ENCODE measurements at places on chromosomes 4 and X.

- no peak for DNase-seq
Measured at GRCh38 chr4:96131186-96131585, 291.3 kb downstream of the PDHA2 start.

DNA sequence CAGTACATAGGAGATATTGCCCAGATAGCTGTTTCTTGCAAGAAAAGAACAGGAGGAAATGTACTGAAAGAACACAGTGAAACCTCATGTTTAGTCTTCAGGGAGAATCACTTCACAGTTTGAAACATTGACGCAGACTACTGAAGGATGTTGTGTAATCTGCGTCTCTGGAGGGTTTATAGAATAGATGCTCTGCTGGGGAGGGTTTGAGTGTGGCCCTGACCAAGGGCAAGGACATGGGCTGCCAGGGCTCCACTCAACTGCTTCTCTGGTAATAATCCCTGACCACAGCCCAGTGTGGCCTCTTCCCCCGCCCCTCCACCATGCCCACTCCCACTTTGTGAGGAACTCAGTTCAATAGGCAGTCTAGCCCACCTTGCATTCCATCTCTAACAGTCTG lies 15.8 kb upstream of the ACE2 start:
- no peak for DNase-seq

DNA sequence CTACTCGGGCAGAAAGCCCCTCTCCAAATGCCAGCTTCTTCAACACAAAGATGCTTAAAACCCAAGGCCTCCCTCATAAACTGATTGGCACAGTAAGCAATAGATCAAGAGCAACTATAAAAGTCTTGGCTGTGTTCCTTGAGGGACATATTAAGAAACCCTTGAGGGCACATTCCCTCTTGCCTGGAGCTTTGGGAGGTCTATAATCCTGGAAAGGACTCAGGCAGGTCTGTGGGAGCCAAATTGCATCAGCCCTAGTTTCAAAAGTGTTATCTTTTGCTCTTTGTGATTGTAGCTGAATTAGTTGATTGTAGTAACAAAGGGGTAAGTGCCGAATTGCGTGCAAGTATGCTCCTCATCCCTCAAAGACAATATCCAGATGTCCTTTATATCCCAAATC lies 18.6 kb upstream of the SETD7 start:
- DNase-seq, result no peak

DNA sequence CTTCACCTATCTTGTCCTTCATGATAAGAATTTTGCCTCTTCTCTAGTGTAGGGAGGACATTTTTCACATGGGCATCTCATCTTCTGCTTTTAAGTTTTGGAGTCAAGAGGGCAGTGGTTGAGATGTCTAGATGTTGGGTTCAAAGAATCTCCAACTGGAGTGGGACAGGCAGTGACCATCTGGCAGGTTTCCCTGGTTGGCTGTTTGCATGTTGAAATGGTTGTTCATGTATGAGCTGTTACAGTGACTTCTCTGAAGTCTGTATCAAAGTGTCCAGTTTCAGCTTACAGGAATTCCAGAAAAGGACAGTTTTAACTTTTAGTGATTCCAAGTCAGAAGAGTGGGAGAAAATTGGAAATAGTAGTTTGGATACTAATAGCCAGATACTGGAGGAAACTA lies 192.7 kb downstream of the EVC2 start:
- DNase-seq, result no peak

DNA sequence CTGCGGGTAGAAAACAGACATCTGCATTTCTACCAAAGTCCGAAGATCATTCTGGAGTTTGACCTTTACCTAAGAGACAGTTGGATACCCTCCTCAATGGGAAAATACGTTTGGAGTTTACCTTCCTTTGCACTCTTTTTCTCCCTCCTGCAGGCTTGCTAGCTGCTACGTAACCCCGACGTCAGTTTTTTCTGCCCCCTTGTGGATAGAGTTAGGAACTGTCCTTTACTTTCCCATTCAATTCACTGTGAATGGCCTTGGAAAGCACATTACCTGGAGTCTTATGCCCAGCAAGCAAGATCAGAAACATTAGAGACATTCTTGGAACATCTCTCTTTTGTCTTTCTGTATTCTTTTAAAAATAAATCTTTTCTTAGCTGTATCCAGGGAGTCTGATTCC lies 250.7 kb downstream of the NAP1L3 start:
- DNase-seq, result no peak

DNA sequence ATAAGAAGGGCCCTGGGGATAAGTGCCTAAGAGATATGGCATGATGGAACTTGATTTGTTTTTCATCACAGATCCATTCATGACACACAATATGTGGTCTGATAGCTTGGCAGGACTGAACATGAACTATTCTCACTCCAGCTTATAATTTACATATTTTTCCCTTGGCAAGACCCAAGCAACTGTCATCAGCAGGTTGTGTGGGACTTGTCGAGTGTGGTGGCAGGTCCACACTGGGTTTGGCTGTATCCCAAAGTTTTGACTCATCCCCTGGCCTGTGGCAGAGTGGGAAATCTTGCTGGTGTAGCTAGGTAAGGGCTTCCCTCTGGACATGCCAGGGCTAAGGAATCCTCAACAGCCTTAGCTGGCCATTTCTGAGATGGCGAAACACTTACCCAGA lies 81.0 kb upstream of the STIM2 start:
- no peak for DNase-seq

DNA sequence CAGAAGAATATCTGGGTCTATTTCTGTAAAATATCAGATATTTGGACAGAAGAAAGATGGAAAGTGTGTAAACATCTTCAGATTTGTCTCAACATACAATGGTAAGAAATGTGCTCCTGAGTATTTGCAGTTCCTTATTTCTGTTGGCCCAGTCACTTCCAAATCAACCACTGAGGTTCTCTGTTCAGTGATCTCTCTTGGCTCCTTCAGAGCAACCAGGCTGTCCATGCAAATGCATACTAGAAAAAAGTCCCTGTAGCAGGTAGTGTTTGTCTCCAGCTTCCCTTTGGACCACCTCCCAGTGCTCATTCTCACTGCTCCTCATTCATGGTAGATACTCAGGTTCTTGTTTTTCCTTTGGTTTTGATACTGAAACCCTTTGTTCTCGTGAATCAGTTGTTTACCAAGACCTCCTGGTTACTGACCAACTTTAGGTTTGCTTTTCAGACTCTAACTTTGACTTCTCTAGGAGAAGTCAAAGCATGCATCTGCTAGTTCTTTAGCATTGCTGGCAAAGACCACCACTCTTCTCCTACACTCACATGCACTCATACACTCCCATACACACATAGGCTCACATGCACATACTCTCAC lies 28.8 kb downstream of the ASIC5 start:
- DNase-seq, result no peak

DNA sequence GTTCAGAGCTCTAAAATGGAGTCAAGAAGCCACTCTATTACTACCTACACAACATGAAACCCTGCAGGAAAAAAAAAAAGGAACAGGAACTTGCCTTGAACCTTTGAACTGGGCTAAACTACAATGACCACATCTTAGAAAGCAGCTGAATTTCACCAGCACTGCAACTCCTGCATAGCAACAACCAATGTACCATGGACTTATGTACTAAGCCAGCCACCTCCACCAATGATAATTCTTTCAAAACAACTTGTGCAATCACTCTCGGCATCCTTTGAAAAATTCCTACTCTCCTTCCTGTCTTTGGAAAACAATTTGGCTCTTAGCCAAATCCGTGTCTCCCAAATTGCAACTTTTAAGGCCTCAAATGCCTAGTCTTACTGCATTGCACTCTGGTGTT lies 26.8 kb upstream of the FMR1 start:
- no peak for DNase-seq

- peak; percentile 5 for DNase-seq
Measured at GRCh38 chr4:169791527-169792156, 33.9 kb upstream of the HPF1 start.

DNA sequence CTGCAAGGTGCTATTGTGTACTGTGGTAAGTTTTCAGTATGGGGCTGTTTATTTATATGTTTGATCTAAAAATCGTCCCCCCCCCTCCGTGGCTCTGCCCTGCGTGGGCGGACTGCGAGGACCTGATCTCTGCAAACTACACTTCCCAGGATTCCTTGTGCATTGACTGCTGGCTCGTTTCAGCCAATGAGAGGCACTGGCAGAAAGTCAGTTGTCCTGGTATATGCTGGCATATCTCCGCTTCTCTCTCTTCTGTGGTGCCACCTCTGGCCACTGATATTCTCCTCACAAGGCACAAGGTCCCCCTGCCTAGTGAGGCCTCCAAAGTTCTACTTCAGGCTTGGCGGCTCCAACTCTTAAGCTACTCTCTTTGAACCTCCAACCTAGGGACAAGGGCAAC lies 168.8 kb upstream of the ZFP42 start:
- no peak for DNase-seq

DNA sequence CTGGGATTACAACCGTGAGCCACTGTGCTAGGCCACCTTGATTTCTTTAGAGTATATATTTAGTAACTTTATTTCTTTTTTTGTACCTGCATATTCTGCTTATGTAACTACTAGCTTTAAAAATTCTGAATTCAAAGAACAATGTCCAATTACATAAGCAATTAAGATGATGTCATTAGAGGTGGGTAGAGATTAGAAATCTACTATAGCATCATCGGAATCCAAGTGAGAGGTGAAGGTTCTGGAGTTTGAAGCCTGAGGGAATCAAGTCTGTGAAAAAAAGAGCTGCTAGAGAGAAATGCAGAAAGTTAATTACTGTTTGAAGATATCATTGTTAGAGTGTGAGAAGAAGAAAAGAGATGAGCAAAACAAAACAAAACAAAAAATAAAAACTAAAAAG lies 79.0 kb upstream of the ENPEP start:
- no peak for DNase-seq

GRCh38 chrX:78540171-78540570 lies 119.0 kb downstream of the RTL3 start:
- no peak for DNase-seq

- no peak for DNase-seq
Measured at GRCh38 chr4:1571165-1572009, 112.7 kb downstream of the FAM53A start.

- no peak for DNase-seq
Measured at GRCh38 chr4:86442881-86443280, 83.0 kb upstream of the MAPK10 start.

GRCh38 chrX:46256875-46257274 lies 288.3 kb downstream of the ZNF674 start:
- no peak for DNase-seq

- DNase-seq, result no peak
Measured at GRCh38 chrX:40448793-40449192, 132.0 kb upstream of the ATP6AP2 start.

DNA sequence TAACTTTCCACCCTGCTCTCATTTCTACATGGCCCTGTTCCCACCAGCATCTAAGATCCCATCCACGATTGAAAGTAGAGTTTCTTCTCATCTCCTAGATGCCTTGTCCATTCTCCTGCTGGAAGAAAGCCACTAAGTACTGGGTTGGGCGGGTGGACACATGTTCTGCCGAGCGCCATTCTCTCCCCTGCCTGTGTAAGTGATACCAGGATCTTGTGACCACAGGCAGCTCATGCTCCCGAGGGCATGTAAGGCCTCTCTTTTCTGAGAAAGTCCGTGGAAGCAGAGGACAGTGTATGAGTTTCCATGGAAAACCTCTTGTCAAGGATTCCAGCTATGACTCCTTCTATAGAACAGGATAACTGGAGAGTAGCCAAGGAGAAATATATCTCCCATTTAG lies 3.3 kb upstream of the SLC25A4 start:
- no peak for DNase-seq

DNA sequence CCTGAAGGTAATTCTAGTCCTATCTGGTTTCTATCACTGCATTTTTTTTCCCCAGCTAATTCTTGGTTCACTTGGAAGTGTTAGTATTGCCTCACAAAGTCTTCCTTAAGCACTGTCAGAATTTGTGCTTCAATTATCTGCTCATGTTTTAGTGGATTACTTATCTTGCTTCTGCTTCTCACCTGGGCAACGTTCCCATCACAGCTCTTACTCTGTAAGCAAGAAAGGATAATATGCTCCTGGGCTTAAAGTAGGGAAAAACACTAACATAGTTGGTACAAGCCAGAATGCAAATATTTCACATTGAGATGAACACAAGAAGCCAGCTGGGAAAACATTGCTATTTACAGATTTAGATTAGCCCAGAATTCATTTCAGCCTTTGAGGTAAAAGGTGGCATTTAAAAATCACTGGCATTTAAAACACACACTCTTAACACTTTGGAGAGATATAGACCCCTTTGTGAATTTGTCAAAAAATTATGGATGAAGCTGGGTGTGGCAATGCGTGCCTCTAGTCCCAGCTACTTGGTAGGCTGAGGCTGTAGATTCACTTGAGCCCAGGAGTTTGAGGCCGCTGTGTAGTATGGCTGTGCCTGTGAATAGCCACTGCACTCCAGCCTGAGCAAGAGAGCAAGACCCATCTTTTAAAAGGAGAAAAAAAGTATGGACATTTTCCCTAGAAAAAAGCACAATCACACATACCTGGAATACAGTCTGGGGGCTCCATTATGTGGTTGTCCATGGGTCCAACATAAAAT lies 6.6 kb upstream of the PTPN13 start:
- no peak for DNase-seq

- DNase-seq, result no peak
Measured at GRCh38 chrX:139784807-139785206, 76.8 kb upstream of the MCF2 start.

DNA sequence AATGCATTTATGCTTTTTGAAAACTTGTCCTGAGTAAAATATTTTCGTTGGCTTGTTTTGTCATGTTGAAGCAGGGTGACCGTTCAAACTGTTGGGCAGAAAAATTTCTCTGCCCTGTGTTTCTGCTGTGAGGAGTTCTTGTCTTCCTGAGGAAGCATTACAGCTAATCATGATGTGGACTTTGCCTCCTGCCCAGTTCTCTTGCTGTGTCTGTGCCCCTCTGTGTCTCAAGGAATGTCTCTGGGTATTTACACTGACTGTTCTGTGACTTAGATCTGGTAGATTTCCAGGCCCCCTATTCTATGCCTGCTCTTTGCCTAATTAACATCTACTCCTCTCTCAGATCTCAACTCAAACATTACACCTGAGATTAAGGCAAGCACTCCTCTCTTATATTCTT lies 30.4 kb upstream of the RPL34 start:
- DNase-seq, result no peak

GRCh38 chrX:104165894-104166734 lies at the start of gene FAM199X:
Gene FAM199X, plus strand, starts transcription at chrX:104166453. Its CDS starts 333 bp downstream, at chrX:104166786.
- peak; percentile 77 for DNase-seq

GRCh38 chrX:14939644-14940043 lies 66.4 kb downstream of the MOSPD2 start:
- no peak for DNase-seq

GRCh38 chr4:176795441-176795840 lies 2.7 kb upstream of the VEGFC start:
- DNase-seq, result no peak

GRCh38 chrX:49260221-49260985 lies 4.1 kb downstream of the FOXP3 start:
- DNase-seq, result no peak

- no peak for DNase-seq
Measured at GRCh38 chr4:99917575-99917974, 23.3 kb upstream of the LAMTOR3 start.

Measured in stimulated activated CD4-positive, alpha-beta T cell treated with anti-CD3 and anti-CD28 coated beads, Interleukin-4, amount 100 ng/mL, for 4 hours (primary cell).